ENCODE measurements at places on chromosomes 12 and 14.

GRCh38 chr12:24898185-24898584 is 50.7 kb downstream of the BCAT1 start:
- peaks cover 18% of the 10 kb centered on the region for H3K27me3 ChIP-seq
- H3K4me1 ChIP-seq: peaks cover 26% of the 10 kb centered on the region
- no peak overlapping the region for H3K4me3 ChIP-seq
- DNase-seq: no peak
- H3K36me3 ChIP-seq: peaks cover 3% of the 10 kb centered on the region

DNA sequence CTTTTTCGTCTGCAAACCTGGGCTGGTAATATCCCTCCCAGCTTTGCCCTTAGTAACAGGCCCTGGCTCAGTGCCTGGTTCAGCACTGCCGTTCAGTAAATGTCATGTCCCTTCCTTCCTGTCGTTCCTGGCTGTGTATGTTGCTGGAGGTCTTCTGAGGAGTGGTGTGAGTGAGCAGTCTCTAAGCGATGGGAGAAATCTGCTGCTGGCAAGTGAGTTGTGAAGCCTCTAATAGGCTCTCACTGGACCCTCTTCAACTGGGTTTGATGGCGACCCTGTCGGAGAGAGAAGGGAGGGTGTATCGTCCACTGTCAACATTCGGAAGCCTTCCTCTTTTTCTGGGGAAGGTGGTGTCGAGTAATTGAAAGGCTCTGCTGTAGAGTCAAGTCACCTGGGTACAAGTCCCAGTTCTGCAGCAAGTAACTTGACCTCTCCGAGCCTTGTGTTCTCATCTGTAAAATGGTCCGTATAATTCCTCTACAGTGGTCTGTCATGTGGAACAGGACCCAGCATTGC is 62.8 kb downstream of the HRK start:
- H3K4me1 ChIP-seq: peaks cover 17% of the 10 kb centered on the region
- DNase-seq: no peak
- no peaks in the 10 kb centered on the region for H3K36me3 ChIP-seq
- peak overlapping the region; percentile 96 for H3K4me3 ChIP-seq
- H3K27ac ChIP-seq: peak overlapping the region; percentile 98
- peaks cover 5% of the 10 kb centered on the region for H3K27me3 ChIP-seq

DNA sequence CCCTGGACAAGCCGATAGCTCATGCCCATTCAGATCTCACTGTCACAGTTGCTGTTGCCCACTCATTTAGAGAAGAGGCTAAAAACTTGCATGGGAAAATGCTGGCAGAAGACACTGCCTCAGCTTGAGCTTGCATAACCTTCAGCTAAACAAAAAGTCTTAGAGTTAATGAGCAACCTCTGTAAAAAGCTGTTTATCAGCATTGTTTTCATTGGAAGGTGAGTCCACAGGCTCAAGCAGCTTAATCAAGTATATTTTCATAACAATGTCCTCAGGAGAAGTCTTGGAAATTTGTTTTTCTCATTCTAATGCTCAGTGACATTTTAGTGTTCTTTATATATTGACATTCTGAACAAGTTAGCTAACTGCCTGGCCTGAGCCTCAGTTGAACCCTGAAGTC is 872.9 kb downstream of the TMTC2 start:
- no peaks in the 10 kb centered on the region for H3K27me3 ChIP-seq
- DNase-seq: no peak
- no peaks in the 10 kb centered on the region for H3K36me3 ChIP-seq
- H3K27ac ChIP-seq: no peak overlapping the region
- no peaks in the 10 kb centered on the region for H3K4me1 ChIP-seq

DNA sequence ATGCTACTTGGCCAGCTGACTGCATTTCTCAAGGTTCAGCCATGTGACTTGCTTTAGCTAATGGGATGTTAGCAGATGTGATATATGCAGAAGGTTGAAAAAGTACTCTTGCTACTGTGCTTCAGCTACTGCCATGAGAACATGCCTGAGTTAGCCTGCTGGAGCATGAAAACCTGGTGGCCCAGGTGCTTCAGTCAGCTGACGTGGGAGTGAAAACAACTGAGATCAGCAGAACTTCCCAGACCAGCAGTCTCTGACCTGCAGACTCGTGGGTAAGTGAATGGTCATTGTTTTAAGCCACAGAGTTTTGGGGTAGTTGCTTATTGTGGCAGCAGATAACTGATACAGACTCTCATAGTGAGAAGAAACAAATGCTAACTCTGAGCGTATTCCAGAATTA is 118.6 kb upstream of the GRIN2B start:
- DNase-seq: no peak
- H3K36me3 ChIP-seq: no peaks in the 10 kb centered on the region
- H3K27ac ChIP-seq: no peak overlapping the region

DNA sequence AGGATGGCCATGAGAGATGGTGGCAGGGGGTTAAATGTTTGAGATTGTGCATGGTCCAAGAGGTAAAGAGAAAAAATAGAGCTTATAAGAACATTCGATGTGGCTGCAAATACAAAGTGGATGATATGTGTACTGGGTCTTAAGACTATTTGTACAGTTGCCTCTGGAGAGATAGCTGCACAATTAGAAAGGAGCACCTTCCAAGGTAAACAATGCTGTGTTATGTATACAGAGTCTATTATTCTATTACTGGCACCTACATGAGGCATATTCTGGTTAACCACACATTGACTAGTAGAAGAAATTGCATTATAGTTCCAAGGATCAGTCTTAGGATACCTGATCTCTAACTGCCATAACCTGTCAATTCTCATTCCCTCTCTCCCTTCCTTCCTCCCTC is 238.0 kb upstream of the FOXN3 start:
- H3K36me3 ChIP-seq: peaks cover 2% of the 10 kb centered on the region
- no peak overlapping the region for H3K27ac ChIP-seq
- no peak overlapping the region for H3K4me3 ChIP-seq
- no peak for DNase-seq
- no peaks in the 10 kb centered on the region for H3K27me3 ChIP-seq

DNA sequence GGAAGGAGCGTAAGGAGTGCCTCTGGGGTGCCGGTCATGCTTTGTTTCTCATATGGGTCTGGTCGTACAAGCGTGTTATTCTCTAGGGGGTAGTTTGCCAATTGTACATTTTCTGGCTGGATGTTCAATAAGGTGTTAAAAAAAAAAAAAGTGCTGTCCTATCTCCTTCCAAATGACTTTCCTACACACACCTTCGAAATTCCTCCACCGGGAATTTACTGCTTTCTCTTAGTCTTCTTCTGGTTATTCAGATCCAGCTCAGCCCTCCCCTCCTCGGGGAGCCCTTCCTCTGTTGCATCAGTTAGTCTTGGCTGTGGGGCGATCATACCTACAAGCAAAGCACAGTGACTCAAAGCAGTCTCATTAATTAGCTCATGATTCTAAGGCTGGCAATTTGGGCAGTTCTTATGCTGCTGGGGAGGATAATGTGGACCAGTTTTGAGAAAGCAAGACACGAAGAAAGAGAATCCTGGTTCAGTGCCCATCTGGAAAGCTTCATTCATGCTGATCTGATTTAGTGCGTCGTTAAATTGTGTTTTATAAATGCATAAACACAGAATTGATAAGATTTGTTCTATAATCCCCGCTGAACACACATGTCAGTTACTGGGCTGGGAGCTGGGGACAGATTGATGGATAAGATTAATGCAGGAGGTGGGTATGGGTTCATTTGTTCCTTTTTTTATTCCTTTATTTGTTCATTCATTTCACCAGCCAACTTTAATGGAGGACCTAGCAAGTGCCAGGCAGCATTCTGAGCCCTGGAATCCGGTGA is 9.2 kb upstream of the CLMN start:
- no peak overlapping the region for H3K4me3 ChIP-seq
- peaks cover 22% of the 10 kb centered on the region for H3K27me3 ChIP-seq
